ENCODE measurements at places on chromosomes 4 and X.

- DNase-seq = no peak
Measured at GRCh38 chrX:45716750-45717149, 516.1 kb upstream of the DIPK2B start.

DNA sequence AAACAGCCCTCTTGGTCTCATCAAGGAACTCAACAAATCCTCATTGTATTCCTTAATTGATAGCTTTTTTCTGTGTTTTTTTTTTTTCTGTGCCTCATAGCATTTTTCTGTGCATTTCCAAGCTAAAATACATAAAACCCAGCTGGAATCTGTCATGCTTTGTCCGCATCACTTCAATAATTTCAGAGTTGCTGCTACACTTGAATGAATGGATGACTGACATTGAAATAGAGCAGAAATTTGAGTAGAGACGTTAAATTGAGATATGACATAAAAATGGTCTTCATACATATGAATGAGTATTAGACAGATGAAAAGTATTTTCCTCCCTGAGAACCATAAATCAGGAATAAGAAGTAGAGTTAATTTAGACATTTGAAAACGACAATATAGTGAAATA lies 593.2 kb downstream of the TMA16 start:
- DNase-seq = no peak

DNA sequence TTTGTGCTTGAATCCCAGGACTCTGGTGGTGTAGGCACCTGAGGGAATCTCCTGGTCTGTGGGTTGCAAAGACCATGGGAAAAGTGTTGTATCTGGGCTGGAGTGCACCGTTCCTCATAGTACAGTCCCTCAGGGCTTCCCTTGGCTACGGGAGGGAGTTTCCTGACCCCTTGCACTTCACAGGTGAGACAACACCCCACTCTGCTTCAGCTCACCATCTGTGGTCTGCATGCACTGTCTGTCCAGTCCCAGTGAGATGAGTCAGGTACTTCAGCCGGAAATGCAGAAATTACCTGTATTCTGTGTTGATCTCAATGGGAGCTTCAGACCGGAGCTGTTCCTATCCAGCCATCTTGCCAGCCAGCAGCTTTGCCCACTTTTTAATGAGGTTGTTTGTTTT lies 353.0 kb upstream of the IRS4 start:
- DNase-seq = no peak

DNA sequence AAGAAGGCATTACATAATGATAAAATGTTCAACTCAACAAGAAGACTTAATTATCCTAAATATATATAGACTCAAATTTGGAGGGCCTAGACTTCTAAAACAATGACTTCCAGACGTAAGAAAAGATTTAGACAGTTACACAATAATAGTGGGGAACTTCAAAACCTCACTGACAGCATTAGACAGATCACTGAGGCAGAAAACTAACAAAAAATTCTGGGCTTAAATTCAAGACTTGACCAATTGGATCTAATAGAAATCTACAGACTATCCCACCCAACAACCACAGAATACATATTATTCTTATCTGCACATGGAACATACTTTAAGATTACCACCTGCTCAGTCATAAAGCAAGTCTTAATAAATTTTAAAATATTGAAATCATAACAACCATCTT lies 93.3 kb upstream of the ARSJ start:
- no peak for DNase-seq

GRCh38 chrX:68698942-68699341 lies 51.5 kb downstream of the STARD8 start:
- DNase-seq = no peak

- no peak for DNase-seq
Measured at GRCh38 chrX:147376601-147377422, 534.9 kb upstream of the FMR1 start.

DNA sequence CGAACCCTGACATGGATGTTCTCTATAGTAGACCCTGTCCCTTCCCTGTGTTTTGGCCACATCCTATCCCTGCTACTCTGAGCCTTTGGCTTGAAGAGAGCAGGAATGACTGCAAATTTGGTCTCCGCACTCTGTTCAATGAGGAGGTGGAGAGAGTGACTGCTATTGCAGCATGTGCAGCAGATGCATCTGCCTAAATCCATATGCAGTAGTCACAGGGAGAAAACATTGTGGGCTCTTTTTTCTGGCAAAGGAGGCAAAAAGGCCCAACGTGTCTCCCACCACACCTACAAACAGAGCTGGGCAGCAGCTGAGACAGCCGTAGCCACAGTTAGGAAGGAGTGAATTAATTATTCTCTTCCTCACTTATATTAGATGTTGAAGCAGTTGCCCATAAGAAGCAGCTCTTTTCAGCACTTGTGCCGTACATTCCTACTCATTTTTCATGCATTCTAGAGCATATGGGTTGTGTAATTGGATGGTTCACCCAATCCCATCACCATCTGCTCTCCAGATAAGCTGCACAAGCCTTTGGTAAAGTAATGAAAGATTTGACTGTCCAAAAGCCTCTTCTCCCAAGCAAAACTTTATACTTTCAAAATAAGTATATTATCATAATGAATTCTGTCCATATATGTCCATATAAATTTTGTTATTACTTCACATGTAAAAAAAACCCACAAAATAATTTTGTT lies 147.9 kb upstream of the FAM47A start:
- no peak for DNase-seq

- DNase-seq = no peak
Measured at GRCh38 chr4:76502886-76503285, 67.9 kb downstream of the SHROOM3 start.

DNA sequence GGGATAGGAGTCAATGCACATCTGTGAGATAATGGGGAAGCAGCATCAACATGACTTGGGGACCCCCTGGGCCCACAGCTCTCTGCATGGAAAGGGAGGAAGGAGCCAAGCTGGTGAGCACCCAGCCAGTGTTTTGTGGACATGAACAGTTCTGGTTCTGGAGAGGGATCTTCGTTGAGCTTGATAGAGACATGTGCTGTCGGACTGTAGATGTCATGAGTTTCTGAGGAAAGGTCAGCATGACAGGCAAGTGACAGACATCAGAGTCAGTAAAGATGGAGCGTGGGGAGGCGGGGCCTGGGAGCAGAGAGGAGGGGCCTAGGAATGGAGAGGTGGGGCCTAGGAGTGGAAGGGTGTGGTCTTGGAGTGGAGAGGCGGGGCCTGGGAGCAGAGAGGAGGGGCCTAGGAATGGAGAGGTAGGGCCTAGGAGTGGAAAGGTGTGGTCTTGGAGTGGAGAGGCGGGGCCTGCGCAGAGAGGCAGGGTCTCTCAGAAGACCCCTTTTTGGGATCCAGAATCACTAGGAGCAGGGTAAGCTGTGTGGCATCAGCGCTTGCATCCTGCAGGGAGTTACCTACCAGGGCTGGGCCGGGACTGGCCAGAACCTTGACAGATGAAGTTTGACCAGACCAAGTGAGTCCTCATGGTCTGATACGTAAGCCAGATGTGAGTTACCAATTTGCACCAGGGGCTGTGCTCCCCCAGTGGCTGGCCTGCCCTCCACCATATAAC lies 33.7 kb downstream of the PIGG start:
- DNase-seq = no peak
